ENCODE measurements at places on chromosomes 2 and 18. TPM values are rescaled to one million over a fixed set of nuclear protein-coding genes. Genes with fewer than 3 reads are reported as not detected.

Gene FZD7
- total RNA-seq: 8.0 TPM

Gene SLC14A1
- 225 TPM for total RNA-seq

Gene ANKRD36B
- total RNA-seq: 17.8 TPM

Gene GKN2
- total RNA-seq: not detected

Gene LBX2
- total RNA-seq: 0.94 TPM

Gene ABCG8
- not detected for total RNA-seq

Gene PIGN
- 42.8 TPM for total RNA-seq

Gene SCYGR4
- total RNA-seq: not detected

Gene TMEM247
- not detected for total RNA-seq

Gene HOXD10
- not detected for total RNA-seq

Gene CRYGD
- not detected for total RNA-seq

Gene PRPF40A
- total RNA-seq: 107 TPM

Gene UGT1A4
- total RNA-seq: not detected
